Transverse colon (tissue), 4 donors: ENCODE measurements at places on chromosomes 2 and 18. TPM values are rescaled to one million over a fixed set of nuclear protein-coding genes. Genes with fewer than 3 reads are reported as not detected.

NEU4 gene
- total RNA-seq, result 195 TPM

GPR35 gene
- total RNA-seq, result 167 TPM

ASB3 gene
- 18.9 TPM for total RNA-seq

LYG1 gene
- total RNA-seq, result not detected

MATN3 gene
- total RNA-seq, result not detected

HTR2B gene
- 0.82 TPM for total RNA-seq

MARCHF4 gene
- not detected for total RNA-seq

CCDC102B gene
- 5.0 TPM for total RNA-seq

FAM228B gene
- total RNA-seq, result 17.8 TPM

GDF7 gene
- 1.1 TPM for total RNA-seq

GPR45 gene
- not detected for total RNA-seq

CFAP65 gene
- 0.64 TPM for total RNA-seq

MC2R gene
- total RNA-seq, result not detected

MAP2 gene
- total RNA-seq, result 3.2 TPM

LYG2 gene
- total RNA-seq, result not detected

SERPINB5 gene
- 0.79 TPM for total RNA-seq

LRATD1 gene
- 151 TPM for total RNA-seq

SAG gene
- not detected for total RNA-seq

NCKAP5 gene
- 1.1 TPM for total RNA-seq

AGBL5 gene
- 39.2 TPM for total RNA-seq

GAD1 gene
- total RNA-seq, result not detected

PRSS56 gene
- not detected for total RNA-seq

COLEC12 gene
- total RNA-seq, result 3.8 TPM

XDH gene
- total RNA-seq, result 28.1 TPM

PDE11A gene
- 1.2 TPM for total RNA-seq

FHL2 gene
- 85.7 TPM for total RNA-seq

RNU2-63P gene
- total RNA-seq, result not detected

RAPH1 gene
- total RNA-seq, result 38.6 TPM
